ENCODE measurements at places on chromosomes 6 and 20.
A peak's percentile ranks its signal among the peaks of the same experiment; 100 is the strongest.

GRCh38 chr6:101445527-101445926, 52.0 kb downstream of the GRIK2 start:
- DNase-seq, result peak; percentile 5

DNA sequence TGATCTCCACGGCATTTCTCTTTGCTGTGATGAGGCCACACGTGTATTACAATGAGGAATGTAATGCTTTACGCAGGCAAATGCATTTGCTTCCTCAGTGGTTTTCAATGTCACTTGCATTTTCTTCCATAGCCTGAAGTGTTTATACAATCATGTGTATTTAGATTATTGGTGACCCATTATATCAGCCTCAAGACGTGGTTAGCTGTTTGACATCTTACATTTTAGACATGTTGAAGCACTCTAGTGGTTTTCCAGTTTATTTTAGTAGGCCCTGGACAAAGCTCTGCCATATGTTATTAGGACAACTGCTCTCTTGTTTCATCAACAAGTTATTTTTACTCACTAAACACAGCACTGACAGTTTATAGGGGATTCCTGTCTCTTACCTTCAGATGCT, 200.4 kb downstream of the UTRN start:
- DNase-seq, result no peak

- DNase-seq, result no peak
Observed at GRCh38 chr6:119442776-119443184, 93.2 kb upstream of the MAN1A1 start.

- DNase-seq, result no peak
Observed at GRCh38 chr6:107330168-107330567, 129.2 kb downstream of the PDSS2 start.

DNA sequence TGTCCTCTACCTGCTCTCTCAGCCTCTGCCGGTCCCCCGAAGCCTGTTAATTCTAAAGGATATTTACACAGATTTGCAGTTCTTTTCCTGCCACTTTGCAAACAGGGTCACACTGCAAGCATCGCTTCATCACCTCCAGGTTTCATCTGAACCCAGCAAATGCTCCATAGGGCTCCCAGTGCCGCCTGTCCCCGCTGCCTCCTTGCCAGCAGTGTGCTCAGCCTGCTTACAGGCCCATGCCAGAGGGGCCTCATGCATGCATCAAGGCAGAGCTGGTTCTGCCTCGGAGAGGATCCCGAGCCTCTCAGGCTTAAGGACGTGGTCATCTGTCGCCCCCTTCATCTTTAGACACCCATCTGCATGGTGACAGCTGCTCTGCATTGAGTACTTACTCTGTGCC, 10.5 kb downstream of the SIRPA start:
- no peak for DNase-seq

GRCh38 chr6:34424200-34425131, 1.4 kb downstream of the RPS10 start:
- no peak for DNase-seq

DNA sequence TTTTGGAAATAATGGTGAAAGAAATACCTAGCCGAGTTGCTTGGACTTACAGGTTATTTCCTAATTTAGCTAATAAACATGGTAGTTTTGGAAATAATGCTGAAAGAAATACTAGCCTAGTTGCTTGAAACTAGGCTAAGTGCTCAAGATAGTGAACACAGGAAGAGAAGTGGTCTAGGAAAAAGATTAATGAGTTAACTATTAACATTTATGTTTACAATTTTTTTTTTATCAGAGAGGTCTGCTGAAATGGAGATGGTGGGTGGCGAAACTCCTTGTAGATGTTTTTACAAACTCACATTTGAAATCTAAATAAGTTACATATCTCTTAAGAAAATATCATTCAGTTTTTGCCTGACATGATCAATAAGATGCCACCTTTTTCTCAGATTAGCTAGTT, 39.2 kb downstream of the MAPK14 start:
- DNase-seq, result no peak

- DNase-seq, result no peak
Observed at GRCh38 chr6:157853902-157854502, 31.0 kb downstream of the SNX9 start.

DNA sequence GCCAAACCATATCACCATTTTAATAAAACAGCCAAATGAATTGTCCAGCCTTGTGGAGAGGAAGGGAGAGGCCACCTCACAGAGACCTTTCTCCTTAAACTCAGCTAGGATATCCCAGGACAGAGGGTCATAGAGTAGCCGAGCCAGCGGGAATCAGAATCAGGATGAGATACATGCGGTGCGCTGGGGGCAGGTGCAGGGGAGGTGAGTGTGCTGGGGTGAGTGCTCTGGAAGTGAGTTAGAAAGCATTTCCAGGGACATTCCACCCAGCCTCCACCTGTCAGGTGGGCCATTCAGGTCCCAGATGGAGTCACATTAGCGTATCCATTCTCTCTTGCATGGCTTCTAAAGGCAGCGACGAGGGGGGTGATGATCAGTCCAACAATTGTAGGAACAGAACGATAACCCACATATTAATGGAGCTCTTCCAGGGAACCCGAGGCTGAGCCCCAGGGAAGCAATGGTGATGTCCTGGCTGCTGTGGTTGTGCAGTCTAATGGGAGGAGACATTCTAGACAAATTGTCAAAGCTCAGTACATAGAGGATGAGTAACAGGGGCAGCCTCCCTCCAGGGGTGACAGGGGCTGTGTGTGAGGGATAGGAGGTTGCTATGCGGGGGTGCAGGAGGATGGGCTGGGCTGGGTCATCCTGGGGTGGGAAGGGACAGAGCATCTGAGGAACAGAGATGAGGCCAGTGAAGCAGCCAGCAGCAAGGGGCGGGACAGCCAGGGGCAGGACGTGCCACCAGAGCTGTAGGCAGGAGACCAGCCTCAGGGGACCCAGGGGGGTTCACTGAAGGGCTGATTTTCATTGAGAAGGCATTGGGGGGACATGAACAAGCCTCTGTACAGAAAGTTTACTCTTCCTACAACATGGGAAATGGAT, 88.7 kb upstream of the FRMD1 start:
- no peak for DNase-seq

DNA sequence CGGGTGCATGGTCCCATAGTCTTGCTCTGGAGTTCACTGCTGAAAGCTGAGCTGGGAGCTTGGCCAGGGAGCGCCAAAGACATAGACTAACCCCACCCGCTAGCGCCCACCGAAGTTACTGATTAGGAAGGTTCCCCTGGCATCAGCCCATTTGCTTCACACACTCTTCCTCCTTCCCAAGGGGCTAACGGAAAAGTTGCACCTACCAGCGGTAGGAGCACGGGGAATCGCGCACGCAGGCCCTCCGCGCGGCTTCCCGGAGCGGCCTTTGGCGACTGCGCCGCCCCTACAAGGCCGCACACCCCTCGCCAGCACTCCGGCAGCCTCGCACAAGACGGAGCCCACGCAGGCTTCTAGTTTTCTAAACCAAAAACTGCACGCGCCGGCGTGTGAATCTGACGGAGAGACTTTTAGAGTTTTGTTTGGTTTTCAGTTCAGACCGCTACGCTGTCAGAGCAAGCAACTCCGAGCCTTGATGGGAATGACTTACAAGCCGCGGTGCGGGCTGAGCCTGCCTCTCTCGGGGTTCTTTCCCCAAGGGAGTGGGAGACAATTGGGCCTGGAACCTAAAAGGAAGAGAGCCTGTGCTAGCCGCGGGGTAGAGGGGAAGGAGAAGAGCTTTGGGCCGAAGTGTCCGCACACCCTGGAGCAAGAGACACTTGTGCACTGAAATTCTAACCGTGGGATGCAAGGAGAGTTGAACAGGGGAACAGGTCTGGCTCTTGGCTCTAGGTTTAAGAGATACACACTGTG, 891 bp upstream of the POU3F2 start:
- DNase-seq, result no peak

- DNase-seq, result peak; percentile 27
Observed at GRCh38 chr20:41697861-41698559, 79.8 kb upstream of the CHD6 start.

GRCh38 chr6:140003217-140003616, 628.8 kb upstream of the CITED2 start:
- DNase-seq, result no peak

DNA sequence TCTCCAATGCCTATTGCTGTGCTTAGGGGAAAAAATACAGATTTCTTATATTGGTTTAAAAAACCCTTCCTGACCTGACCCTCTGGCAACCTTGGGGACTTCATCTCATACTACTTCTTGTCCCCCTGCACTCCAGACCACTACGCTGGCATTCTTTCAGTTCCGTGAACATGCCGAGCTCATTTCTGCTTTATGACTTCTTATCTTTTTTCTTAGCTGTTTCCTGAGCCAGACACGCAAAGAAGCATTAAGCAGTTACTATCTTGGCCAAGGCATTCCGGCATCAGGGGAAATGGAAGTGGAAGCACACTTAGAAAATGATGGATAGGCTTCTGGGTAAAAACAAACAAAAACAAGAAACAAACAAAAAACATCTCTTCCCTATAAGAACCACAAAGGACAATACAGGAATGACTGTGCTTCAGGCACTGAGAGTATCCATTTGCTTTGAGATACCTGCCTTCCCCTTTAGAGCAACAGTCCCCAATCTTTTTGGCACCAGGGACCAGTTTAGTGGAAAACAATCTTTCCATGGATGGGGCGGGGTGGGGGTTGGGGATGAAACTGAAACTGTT, 4.4 kb upstream of the CCDC28A start:
- no peak for DNase-seq

DNA sequence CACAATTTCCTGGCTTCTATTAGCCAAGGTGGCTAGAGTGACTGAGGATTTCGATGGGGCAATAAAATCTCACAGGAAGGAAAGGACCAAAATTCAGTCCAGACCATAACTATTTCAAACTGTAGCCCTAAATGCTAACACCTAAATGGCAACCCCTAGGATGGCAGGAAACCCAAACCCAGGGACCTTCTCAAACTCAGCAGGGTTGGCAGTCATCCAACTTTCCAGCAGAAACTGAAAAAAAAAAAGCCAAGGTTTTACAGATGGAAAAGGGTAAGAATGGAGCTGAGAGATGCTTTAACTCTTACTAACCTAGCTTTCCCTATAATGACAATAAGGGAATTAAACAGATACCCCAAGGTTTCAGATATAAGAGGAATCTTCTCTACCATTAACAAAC, 10.5 kb downstream of the IBTK start:
- DNase-seq, result no peak

DNA sequence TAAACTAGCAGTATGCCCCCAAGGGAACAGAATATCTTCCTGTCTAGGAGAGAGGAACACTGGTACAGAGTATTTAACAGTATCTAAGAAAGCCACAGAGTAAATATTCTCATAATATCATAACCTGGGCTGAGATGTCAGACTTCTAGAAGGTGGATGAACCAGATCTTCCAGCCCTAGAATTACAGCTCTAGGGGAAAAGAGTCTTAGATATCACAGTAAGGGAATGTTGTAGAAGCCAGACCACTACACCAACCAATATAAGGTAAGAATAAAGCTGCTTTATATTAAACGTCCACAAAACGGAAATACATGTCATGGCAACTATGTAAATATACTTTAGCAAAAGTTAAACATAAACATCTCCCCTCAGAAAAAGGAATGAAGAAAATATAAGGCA, 12.4 kb downstream of the SERINC1 start:
- no peak for DNase-seq

GRCh38 chr6:127969701-127970100, 68.8 kb upstream of the THEMIS start:
- DNase-seq, result no peak

DNA sequence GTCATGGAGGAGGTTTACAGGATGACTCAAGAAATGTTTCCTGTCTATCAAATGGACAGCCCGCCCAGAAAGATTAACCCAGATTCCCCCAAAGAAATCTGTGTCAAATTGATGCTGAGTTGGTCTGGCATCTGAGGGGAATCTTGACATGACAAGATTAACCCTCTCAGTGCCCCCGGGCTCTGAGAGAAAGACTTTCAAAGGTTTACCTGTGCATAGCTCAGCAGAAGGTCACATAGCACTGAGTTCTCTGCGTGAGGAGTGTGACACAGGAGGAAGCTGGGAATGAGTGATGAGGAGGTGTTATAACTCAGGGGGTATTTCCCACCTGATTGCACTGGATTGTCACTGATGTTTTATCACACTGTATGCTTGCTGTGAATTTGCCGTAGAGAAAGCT, 601.2 kb downstream of the DHX35 start:
- DNase-seq, result no peak

DNA sequence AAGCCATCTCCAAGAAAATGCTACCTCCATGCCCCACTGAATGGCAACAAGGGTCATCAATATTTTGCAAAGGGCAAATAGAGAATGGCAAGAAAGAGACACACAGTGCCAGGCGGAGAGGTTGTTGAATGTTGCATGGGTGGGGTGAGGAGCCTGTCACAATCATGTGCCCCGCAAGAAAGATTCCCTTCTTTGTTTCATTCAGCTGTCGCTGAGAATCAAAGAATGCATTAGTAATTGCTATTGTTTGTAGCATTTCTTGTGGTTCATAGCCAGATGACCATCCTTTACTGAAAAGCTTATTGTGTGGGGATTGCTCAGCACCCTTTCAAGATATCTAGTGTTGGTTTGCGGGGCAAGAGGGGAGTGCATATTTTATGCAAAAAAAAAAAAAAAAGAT, 166.5 kb upstream of the QKI start:
- DNase-seq, result no peak

DNA sequence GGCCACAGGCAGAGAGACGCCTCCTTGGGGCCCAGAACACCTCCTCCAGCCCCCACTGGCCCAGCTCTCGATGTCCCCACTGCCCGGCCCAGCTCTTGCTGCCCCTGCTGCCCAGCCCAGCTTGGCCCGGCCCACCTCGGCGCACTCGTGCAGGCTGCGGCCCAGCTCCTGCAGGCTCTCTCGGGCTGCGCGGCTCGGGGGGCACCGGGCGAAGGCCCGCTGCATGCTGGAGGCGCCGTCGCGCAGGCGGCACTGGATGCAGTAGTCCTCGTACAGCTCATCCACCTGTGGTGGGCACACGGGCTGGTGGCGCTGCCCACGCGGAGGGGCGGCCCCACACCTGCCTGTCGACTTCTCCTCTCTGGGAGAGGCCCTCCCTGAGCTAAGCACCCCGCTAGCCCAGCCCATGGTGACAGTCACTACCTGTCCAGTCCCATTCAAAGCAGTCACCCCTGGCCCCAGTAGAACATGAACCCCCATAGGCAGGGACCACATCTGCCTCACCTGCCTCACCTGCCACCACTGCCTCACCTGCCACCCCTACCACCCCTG, 81.8 kb downstream of the RIPOR3 start:
- no peak for DNase-seq

DNA sequence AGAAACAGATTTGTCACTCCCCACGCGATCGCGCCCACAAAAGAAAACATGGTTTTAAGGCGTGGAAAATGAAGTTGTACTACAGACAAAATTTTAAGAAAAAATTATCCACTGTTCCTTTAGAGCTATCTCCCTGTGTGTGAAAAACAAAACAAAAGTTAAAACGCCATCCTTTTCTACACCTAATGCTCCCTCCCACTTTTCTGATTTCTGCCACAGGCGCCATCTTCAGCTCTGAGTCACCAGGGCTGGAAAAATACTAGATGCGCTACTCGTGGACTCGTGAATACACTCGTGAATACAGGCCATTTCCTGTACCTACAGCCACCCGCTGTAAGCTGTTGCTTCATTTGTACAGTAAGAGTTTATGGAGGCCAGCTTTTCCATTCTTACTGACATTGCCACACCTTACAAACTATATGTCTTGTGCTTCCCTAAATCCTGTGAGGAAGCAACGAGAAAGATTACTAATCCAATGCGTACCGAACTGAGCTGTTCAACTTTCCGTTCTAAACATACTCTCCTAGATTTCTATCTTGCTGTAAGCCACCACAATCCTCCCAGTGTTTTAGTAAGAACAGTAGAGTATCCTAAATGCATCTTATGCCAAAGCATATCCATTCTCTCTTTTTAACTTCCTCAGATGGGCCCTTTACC, 773 bp upstream of the AHI1 start:
- peak; percentile 76 for DNase-seq

GRCh38 chr20:1017677-1018076, 15.6 kb upstream of the RSPO4 start:
- DNase-seq, result no peak

Measured in AG08396 (cell line).